ENCODE measurements at places on chromosomes 13 and 19.

DNA sequence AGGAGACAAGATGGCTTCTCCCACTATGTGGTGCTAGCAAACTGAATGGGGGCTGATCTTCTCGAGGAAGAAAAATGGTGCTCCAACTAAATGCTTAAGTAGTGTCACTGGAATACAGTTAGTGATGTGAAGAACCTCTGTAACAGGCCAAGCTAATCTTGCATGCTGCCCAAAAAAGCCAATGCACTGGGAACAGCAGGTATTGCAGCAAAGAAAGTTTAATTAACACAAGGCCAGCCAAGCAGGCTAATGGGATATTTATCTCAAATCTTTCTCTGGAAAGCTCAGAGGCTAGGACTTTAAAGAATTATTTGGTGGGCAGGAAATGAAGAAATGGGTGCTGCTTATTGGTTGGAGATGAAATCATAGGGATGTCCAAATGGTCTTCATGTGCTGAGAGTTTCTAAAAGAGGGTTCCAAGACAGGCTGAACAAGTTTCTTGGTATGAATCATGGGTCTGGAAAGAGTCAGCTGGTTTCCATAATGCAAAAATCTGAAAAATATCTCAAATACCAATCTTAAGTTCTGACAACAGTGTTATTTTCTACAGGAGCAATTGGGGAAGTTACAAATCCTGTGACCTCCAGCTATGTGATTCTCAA lies 1550.5 kb downstream of the SLITRK5 start:
- no peak for DNase-seq

- DNase-seq, result no peak
Observed at GRCh38 chr19:34269081-34269480, 14.7 kb downstream of the GARRE1 start.

DNA sequence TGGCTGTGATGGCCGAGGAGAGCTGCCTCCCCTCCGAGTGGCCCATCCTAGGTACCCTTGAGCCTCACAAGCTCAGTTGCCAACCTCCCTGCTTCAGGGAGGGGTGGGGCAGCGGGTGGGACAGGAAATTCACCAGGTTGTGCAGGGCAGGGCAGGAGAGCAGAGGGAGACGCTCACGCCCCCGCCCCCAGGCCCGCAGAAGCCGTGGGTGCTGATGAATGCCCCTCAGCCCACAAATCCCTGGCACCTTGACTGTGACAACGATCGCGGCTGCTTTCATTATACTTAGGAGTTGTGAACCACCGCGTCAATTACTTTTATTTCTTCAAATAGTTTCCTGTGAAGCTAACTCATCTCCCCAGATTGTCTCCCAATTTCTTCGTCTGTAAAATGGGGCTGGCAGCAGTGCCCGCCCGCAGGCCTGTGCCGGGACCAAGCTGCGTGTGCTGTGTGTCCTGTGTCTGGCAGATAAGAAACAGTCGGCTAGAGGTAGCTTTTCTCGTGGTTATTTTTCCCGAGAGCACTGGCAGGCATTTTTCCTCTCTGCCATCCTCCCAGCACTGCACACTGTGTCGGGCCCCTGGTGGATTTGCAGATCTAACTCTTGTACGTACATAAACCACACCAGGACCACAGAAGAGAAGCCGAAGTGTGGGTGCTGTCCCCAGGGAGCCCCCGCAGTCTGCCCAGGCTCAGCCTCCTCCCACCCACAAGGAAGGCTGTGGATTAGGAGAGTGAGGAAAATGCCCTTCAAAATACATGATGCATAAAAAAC lies 7.9 kb upstream of the RASA3 start:
- DNase-seq, result no peak

GRCh38 chr13:36133950-36134626 lies 2.9 kb upstream of the DCLK1 start:
- no peak for DNase-seq

DNA sequence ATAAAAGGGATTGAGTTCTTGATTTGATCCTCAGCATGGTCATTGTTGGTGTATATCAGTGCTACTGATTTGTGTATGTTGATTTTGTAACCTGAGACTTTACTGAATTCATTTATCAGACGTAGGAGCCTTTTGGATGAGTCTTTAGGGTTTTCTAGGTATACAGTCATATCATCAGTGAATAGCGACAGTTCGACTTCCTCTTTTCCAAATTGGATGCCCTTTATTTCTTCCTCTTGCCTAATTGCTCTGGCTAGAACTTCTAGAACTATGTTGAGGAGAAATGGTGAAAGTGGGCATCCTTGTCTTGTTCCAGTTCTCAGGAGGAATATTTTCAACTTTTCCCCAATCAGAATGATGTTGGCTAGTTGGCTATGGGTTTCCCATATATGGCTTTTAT lies 27.0 kb downstream of the POMP start:
- no peak for DNase-seq

DNA sequence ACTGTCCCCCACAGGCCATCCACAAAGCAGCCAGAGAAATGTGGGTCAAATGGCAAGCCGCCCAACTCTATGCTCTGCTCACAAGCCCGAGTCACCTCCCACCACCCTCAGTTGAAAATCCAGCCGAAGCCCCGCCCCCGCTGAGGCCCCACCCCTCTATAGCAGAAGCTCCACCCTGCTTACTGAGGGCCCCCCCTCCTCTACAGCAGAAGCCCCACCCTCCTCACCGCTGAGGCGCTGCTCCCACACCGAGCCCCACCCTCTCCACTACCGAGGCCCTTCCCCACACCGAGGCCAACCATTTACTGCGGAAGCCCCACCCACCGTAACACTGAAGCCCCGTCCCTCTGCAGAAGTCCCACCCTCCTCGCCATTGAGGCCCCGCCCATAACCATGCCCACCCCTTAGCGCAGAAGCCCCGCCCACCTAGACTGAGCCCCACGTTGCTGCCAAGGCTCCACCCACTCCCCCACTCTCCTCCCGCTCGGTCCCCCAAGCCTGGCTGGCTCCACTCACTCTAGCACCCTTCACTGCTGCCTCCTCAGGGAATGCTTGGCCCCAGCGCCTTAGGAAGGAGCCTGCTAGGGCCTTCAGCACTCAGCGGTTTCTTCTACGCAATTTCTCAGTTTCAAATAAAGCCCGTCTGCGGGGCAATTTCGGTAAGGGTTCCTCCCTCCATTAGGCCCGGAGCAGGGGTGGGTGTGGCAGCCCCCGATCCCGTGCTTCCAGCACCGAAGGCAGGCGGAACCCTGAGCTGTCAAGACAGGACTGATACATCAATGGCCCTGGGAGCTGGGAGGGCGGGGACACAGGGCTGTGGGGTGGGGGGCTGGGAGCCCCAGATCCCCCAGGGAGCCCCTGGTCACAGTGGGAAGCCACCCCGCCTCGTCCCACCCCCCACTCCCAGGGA lies 9.0 kb upstream of the MYDGF start:
- DNase-seq, result no peak

GRCh38 chr13:111485491-111486250 lies 165.2 kb downstream of the TEX29 start:
- DNase-seq, result no peak

- DNase-seq, result no peak
Observed at GRCh38 chr13:39929583-39929982, 274.1 kb downstream of the COG6 start.

GRCh38 chr13:112456138-112457056 lies 80.2 kb downstream of the SPACA7 start:
- no peak for DNase-seq

- DNase-seq, result no peak
Observed at GRCh38 chr13:41847216-41847615, 113.7 kb downstream of the VWA8 start.

DNA sequence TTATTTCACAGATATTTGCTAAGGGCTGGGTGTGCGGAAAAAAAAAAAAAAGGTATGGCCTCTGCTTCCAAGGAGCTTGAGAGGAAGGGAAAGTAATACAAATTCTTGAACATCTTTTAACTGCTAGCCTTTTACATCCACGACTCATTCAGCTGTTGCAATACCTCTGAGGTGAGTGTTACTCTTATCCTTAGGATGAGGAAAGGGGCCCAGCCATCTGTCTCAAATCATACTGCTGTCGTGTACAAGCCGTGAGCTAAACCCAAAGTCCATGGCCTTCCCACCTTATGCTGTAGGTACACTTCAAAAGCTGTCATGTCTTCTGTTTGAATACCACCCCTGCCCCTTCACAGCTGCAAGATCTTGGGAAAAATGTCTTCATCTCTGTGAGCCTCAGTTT lies 146.8 kb downstream of the KCNRG start:
- DNase-seq, result no peak

Measured in NCI-H526 treated with DMSO at 0.1 percent for 48 hours (cell line).